Vagina (tissue), 2 donors: ENCODE measurements at places on chromosomes 13 and 19.

DNA sequence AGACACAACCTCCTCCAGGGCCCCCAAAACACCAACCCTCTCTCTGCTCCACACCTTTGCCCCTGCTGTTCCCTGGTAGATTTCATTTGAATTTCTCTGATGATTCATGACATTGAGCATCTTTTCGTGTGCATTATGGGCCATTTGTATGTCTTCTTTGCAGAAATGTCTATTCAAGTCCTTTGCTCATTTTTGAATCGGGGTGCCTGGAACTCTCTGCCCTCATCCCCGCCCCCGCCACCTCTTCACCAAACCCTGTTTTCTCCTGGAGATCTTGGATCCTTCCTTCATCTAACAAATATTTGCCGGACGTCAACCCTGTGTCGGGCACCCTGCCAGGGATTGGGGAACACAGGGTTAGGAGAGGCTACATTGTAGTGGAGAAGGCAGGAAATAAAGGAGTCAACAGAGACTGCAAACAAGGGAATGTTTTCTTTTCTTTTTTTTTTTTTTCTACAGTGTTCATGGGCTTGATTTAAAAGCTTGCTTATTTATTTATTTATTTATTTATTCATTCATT lies 25.5 kb upstream of the SLC1A5 start:
- DNase-seq = no peak

- DNase-seq = peak; percentile 77
Measured at GRCh38 chr13:112456138-112457056, 80.2 kb downstream of the SPACA7 start.

GRCh38 chr13:48975856-48976575 lies at the start of gene FNDC3A:
Gene FNDC3A, plus strand, starts transcription at chr13:48975912. Its CDS starts 30,279 bp downstream, at chr13:49006191.
- no peak for DNase-seq

GRCh38 chr19:3359919-3360420 lies 6.4 kb upstream of the NFIC start:
- no peak for DNase-seq

DNA sequence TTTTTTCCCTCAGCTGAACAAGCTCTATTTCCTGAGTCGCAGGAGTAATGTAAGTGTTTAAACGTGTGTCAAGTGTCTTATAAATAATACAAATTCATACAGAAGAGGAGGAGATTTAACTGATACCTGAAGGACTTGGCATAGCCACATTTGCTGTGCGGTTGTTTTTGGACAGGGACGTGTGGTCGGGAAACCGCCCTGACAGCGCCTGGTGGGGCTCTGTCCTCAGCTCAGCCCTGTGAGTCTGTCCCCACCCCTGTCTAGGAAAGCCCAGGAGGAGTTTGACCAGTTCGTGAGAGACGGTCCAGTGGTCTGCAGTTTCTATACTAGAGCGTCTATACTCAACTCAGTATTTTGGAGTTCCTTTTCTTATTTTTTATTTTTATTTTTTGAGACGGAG lies 16.7 kb downstream of the ZIC2 start:
- DNase-seq = no peak

DNA sequence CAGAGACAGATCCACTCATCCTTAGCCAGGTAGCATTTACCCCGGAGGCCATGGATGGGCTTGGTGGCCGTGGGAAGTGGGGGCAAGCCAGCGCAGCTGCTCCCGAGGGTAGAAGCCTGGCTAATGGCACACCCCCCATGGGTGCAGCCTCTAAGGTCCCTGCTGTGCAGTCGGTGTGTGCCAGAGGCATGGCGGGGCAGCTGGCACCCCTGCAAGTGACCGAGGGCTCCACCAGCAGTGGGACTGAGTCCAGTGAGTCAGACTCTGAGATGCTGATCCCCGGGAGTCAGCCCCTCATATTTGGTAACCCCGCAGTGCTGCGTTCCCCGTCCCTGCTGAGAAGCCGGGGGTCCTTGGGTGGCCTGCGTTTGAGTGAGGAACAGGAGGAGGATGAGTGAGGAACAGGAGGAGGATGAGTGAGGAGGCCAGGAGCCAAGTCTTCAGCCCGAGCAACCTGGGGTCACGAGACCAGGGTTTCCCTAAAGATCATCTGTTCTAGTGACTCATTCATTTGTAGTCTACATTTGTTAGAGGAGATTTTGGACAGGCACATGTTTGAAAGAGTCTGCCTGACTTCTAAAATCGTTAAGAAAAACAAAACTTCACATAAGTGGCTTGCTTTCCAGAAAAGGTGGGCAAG lies 180.7 kb downstream of the STK24 start:
- no peak for DNase-seq
